ENCODE measurements at places on chromosomes 6 and 20.
A peak's percentile ranks its signal among the peaks of the same experiment; 100 is the strongest.

DNA sequence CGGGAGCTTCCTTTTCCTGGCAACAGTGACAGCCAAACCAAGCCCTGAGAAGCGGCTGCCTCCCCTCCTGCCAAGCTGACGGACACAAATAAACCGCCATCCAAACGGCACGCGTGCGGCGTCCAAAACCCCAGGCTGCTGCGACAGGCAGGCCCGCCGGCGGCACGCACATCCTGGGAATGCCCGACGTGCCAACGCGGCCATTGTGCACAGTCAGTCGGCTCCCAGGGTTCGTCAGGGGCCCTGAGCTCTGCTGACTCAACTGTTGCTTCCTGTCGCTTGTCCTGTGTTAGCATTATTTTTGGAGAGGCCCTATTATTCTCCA, 6.8 kb downstream of the JAG1 start:
- DNase-seq, result no peak

DNA sequence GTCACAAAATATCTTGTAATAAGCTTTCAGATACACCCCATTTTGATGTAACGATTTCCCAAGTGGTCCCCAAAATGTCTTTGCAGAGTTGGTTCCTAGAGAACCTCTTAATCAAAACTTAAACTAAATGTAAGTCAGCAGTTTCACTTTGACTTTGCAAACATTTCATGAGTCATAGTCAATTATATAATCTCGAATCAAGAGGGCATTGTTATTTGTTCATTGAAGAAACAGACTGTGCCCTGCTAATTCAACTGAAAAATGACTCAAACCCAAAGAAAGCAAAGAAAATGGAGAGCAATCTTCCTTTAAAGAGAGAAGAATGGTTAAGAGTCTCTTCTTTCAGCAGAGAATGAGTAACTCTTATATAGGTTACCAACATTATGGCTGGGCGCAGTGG, 58.3 kb downstream of the IPCEF1 start:
- no peak for DNase-seq

GRCh38 chr20:23205611-23206041, 119.5 kb upstream of the CD93 start:
- DNase-seq, result no peak

GRCh38 chr20:44706301-44707017, 8.7 kb upstream of the CCN5 start:
- no peak for DNase-seq

DNA sequence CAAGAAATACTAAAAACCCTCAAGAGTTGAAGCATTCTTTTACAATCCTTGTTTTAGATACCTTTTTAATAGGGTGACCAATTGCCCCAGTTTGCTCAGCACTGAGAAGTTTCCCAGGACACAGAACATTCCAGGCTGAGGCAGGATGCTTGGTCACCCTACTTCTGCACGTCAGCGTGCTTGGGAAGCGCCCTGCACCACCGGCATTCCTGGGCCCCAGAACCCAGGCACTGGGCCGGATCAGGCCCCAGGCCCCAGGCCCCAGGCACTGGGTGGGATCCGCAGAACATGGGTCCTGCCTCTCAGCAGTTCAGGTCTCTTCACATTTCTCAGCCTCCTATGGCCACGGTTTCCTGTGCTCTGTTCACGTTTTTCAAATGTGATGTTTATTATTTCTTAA, 213.8 kb upstream of the QKI start:
- DNase-seq, result no peak

DNA sequence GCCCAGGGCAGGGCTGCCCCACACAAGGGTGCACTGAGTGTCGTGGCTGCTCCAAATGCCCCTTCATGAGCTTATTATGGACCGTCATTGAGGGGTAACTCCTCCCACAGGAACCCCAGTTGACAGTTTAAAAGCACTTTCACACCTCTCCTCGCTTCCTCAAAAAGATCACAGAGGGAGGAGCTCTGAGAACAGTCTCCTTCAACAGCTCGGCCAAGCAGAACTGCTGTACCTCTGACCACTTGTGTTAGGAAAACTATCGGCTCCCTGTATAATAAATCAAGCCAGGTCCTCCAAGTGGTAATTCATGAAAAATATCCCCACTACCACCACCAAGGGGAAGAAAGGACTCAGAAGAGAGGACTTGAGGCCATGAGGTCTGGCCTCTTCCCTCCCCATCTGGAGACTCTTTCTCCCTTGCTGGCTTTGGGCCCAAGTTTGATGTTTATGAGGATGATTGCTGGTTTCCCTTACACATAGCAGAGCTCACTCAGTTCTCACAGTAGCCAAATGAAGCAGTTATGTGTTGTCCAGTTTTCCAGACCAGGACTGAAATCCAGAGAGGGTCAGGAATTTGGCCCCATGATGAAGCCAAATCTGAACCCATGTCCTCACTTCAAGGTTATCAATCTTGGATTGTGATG, 8.7 kb downstream of the SNX21 start:
- DNase-seq, result no peak

DNA sequence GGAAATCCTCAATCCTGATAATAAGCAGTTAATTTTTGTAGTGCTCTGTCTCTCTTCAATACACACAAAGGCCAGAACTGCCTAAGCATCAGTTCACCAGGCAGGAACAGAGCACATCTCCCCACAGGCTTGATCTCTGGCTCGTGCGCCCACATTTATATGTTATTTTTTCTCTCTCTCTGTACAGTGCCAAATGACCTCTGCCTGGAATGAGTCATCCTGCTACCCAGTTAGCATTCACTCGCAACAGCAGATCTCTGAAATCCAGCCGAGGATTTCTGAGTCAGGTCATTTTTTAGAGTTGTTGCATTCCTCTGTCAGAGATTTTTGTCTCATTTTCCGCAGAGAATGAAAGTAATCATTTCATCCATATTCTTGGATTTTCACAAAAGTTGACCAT, 107.1 kb downstream of the COL12A1 start:
- peak; percentile 96 for DNase-seq

Measured in cardiac muscle cell (in vitro differentiated cells and primary cell).